ENCODE measurements at places on chromosomes 2 and 18.

- DNase-seq, result no peak
Observed at GRCh38 chr2:181851726-181852125, 39.8 kb upstream of the ITPRID2 start.

GRCh38 chr2:187644486-187644885 lies 90.3 kb upstream of the TFPI start:
- DNase-seq, result no peak

DNA sequence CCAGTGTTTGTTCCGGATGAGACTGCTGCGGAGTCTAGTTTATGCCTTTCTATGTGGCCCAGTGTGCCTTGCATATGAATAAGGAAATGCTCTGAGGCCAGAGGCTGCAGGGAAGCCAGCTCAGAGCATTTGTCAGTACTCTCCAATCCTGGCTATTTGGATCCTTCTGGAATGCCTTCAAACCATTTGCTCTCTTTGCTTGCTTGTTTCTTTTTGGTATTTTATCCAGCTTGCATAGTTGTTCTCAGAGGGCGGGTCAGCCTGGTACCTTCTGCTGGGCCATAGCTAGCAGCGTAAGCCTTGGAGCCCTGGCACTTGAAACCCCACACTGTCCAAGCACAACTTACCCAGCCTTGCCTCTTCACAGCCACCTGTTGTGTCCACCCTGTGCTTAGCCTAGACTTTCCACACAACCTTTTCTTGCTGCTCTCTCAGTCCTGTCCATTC lies 20.5 kb downstream of the CENPO start:
- DNase-seq, result no peak

DNA sequence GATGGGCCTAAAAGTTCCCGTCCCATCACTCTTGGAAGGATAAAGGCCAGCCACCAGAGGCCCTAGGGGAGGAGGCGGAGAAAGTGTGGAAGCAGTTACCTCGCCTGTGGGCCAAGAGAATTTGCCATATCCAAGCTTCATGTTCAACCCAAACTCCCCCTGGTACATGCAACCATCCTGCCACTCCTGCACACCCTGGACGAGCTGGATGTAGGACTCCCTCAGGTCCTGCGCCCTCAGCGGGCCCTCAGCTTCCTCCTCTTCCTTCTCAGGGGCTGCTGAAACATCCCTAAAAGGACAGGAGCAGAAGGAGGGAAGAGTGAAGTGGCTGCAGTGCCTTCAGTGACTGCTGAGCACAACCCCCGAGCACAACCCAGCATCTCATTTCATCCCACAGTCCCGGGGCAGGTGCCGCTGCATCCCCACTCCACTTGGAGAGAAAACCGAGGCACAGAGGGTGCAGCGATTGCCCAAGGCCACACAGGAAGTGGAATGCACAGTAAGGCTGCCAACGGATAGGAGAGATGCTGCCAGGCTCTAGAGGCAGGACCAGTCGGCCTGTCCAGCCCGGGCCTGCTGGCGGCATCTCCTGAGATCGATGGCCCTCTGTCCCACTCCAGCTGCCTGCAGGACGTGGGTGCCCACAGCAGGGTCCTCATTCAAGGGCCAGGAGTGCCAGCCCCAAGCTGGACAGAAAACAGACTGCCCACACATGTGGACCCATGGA lies 2.9 kb downstream of the ANKMY1 start:
- no peak for DNase-seq

DNA sequence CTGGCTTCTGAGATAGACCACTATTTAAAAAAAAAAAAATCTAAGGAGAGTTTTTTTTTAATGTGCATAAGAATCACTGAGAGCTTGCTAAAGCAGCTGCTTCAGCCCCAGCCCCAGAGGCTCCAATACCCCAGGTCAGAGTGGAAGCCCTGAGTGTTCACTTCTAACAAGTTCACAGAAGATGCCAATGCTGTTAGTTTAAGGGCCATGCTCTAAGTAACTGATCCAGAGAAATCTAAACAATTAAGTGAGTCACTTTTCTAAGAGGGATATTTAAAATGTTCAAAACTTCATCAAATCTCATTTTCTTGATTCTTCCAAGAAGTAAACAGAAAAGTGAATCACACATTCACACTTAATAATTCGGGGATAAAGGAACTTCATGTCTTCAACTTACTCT lies 126.4 kb upstream of the CD226 start:
- DNase-seq, result no peak

DNA sequence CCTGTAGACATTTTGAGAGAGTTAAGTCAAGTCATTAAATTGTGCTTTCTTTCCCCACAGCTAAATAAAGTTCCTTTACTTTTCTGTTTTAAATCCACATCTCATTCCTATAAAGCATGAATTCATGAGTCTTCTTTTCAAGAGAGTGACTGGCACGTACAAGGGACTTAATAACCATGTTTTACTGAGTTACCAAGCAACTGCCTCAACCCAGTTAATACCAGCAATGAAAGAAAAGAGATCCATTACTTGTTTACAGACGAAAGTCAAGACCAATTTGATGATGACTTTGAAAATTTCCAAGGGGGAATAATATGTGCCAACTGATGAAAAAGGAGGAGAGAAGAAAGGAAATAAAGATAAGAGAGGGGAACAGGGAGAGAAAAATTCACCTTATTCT lies 1082.5 kb upstream of the GYPC start:
- no peak for DNase-seq

DNA sequence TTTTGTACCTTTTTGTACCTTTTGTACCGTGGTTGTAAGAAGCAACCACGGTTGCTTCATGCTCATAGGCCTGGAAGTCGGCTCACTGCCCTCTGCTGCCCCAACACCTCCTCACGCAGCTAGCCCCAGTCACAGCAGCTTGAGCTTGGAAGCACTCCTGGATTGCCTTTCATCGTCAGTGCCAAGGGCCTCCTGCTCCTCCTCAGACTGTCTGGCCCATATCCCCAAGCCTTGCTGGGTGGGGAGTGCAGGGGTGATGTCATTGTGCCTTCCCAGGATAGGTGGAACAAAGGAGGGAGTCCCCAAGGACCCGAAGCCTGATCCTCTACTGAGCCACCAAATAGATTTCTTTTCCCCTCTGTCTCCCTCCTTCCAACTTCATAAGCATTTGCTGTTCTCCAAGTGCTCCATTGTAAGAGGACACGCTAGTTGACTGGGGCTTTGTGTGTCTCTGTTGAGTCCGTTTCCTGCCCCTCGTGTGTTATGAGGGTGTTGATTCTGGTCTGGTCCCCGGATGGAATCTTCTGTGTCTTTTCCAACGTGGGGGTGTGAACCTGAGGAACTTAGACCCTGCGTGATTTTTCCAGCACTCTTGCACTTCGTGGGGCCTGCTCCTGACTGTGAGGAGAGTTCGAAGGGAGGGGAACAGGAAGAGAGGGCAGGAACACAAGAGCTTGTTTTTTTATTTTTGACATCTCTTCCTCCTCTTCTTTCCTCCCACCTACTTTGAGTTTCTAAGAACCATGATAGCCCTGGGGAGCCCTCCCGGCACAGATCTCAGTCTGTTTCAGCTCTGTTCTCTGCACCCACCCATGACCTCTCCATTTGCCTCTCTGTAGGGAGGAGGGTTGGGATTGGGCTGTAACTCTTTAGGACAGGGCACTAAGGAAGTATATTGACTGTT lies 127.2 kb upstream of the EML6 start:
- DNase-seq, result no peak

DNA sequence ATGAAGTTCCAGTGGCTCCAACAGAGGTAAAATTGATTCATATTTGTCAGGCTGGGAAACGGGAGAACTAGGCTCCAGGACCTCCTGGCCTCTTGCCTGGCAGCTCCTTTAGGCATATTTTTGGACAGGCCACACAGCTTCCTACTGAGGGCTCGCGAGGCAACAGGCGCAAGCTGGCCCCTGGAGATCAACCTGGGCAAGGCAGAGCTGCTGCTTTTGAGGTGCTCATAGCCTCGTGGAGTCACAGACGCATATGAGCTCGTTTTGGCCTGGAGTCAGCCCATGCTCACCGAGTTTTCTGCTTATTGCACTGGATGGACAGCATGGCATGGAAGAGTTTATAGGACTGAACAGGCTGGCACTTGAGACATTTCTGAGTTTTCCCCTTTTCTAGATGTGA lies 97.7 kb downstream of the CAPN13 start:
- DNase-seq, result no peak

- DNase-seq, result no peak
Observed at GRCh38 chr18:33951031-33951430, 273.7 kb downstream of the NOL4 start.

DNA sequence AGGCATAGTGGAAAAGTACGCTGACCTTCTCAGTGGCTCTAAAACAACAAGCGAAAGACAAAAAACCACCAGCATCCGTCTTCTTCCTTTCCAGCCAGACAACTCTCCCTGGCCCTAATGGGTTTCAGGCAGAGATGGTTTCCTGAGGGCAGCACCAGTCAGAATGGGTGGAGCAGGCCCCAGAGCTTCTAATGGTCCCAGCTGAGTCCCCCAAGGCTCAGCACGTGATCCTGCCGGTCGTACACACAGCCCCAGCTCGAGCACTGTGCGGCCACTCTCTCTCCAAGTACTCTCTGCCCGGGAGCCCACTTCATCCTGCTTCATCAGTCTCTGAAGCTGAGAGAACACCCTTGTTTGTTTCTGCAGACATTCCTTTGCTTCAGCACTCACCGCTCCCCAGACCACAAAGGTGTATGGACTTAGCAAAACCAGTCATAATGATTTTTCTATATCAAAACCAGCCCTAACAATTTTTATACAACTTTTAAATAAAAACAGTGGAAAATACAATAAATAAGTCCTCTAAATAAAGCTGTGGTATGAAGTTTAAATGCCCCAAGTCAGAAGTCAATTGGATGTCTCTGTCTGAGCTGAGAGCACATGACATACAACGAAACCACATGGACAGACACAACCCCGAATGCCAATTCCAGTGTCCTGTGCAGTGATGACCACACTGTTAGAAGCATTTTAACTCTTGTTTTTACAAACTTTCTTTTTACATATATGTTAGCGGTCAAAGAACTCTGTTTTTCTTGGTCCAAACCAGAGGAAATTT lies 63.9 kb downstream of the PARD6G start:
- no peak for DNase-seq

GRCh38 chr2:169664600-169664977 lies 29.6 kb downstream of the CFAP210 start:
- no peak for DNase-seq

DNA sequence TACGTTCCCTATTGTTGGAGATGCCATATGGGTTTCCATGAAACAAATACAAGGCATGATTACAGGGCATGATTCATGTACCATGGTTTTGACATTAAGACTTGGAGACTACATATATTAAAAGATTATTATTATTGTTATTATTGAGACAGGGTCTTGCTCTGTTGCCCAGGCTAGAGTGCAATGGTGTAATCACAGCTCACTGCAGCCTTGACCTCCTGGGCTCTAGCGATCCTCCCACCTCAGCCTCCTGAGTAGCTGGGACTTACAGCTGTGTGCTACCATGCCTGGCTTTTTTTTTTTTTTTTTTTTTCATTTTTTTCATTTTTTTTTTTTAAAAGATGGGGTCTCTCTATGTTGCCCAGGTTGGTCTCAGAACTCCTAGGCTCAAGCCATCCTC lies 69.1 kb downstream of the MYOM1 start:
- no peak for DNase-seq

All from stimulated activated CD8-positive, alpha-beta memory T cell treated with anti-CD3 and anti-CD28 coated beads, Interleukin-7, amount 100 ng/mL, for 4 hours (primary cell).